T-cell (primary cell): ENCODE measurements at places on chromosomes 1 and 21. TPM values are rescaled to one million over a fixed set of nuclear protein-coding genes. Genes with fewer than 3 reads are reported as not detected.

DNA sequence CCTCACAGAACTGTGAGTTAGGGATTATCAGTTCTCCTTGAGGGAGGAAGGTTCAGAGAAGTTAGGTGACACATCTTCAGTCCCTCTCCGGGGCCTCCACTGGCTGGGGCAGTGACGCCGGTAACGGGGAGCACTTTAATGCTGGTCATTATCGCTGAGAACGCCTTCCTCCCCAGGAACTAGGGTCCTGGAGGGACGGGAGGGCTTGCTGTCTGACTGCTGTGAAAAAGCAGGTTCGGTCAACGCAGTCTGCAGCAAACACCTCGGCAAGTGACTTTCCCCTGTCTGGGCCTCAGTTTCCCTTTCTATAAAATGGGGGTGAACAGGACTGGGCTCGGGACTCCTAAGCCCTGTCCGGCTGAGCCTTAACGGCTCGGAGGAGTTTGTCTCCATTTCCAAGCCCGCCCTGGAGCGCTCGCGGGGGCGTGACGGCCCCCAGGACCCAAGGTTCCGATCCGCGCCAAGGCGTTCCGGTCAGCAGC, 341 bp upstream of the TMEM61 start:
- H3K27me3 ChIP-seq: peaks cover 5% of the 10 kb centered on the region
- no peaks in the 10 kb centered on the region for H3K36me3 ChIP-seq
- H3K4me3 ChIP-seq: no peak overlapping the region
- no peak for DNase-seq

- no peaks in the 10 kb centered on the region for H3K4me1 ChIP-seq
- H3K27me3 ChIP-seq: no peaks in the 10 kb centered on the region
- no peak overlapping the region for H3K27ac ChIP-seq
- no peak overlapping the region for H3K4me3 ChIP-seq
- no peaks in the 10 kb centered on the region for H3K36me3 ChIP-seq
Observed at GRCh38 chr21:15631342-15631741, 98.4 kb upstream of the USP25 start.

GRCh38 chr1:201262963-201263608, 20.2 kb upstream of the PKP1 start:
- no peak overlapping the region for H3K27ac ChIP-seq
- H3K27me3 ChIP-seq: no peaks in the 10 kb centered on the region
- no peak for DNase-seq
- no peaks in the 10 kb centered on the region for H3K36me3 ChIP-seq
- no peak overlapping the region for H3K4me3 ChIP-seq

DNA sequence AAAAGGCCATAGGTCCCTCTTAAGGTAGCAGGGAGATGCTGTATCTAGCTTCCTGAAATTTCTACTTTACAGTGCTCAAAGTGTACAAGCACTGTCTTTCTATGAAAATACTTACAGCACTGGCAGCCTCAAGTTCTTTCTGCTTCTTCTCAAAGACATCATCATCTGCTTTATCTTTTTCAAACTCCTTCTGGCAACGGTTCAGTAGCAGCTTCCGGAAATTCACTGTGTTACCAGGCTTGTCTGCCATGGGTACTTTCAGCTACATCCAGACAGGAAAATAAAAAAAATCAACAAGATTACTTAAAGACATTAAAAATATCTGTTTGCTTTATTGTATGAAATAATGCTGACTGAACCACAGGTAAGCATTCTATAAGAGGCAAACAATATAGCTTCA, 77.9 kb upstream of the HP1BP3 start:
- no peaks in the 10 kb centered on the region for H3K4me1 ChIP-seq
- H3K36me3 ChIP-seq: no peaks in the 10 kb centered on the region
- no peak overlapping the region for H3K27ac ChIP-seq
- DNase-seq: no peak

GRCh38 chr1:11443961-11444658, 34.8 kb upstream of the DISP3 start:
- no peaks in the 10 kb centered on the region for H3K4me1 ChIP-seq
- H3K4me3 ChIP-seq: no peak overlapping the region
- no peaks in the 10 kb centered on the region for H3K36me3 ChIP-seq
- no peak overlapping the region for H3K27ac ChIP-seq

DNA sequence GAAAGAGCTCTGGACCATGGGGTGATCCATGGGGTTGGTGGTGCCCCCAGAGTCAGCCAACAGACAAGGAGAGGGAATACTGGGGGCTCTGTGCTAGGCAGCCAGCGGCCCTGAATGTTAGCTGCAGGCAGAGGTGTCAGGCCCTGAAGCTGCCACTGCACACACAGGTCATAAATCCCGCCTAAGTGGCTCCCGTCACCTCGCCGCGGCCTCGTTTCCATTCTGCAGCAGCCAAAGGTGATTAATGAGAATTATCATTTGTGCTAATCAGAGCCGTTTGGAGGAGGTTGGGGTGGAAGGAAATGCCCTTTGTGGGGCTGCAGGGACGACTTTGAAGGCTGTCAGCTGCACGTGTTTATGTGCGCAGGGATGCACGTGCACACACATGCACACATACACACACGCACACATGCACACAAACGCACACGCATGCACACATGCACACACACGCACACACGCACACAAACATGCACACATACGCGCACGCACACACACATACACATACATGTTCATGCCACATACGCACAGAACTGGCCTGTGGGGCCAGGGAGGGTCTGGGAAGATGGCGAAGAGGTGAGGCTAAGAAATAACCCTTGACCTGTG, 88.8 kb upstream of the ARHGEF16 start:
- peaks cover 36% of the 10 kb centered on the region for H3K27me3 ChIP-seq
- no peak overlapping the region for H3K4me3 ChIP-seq
- H3K27ac ChIP-seq: no peak overlapping the region
- no peaks in the 10 kb centered on the region for H3K4me1 ChIP-seq
- no peak for DNase-seq

DNA sequence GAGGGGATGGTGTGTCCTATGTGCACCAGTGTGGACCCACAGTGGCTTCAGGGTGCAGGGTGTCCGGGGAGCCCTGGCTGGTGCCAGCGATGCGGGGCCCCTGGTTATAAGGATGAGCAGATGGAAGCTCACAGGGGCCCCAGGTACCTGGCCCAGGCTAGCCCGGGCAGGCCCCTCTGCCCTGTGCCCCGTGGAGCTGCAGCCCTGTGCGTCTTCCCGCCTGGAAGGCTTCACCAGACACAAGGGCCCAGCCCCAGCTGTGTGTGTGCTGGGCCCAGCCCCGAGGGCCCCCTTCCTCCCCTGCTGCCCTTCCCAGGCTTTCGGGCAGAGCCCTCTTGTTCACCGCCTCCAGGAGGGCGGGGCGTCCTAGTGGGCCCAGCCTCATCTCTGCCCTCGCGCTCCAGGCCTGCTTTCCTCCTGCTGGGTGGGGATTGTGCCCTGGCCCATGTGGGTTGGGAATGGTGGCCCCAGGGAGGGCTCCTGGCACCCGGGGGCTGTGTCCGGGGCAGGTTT, 15.9 kb downstream of the PFKL start:
- peaks cover 70% of the 10 kb centered on the region for H3K36me3 ChIP-seq
- H3K4me1 ChIP-seq: no peaks in the 10 kb centered on the region
- no peaks in the 10 kb centered on the region for H3K27me3 ChIP-seq
- H3K4me3 ChIP-seq: no peak overlapping the region
- H3K27ac ChIP-seq: no peak overlapping the region
- DNase-seq: no peak

DNA sequence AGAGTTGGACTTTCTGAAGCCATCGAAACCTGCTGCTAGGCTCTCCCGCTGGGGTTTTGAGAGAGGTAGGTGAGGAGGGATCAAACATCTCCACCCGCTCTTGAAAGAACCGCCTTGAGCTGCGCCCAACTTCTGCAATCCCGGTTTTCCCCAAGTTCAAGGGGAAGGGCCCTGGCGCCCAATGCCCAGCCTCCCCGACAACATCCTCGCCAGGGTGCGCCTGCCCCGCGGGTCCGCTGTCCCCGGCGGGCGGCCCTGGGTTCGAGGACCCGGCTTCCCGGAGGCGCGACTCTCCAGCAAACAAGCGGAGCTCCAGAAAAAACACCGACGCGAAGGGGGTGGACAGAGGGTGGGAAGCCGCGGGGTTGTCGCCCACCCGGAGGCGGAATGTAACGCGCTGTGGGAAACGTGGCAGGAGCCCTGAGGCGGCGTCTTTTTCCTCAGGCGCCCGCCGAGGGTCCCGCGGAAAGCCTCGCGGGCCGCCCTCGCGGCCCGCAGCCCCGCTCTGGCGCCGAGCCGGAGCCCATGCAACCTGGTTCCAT, 607 bp downstream of the BTG3 start:
- no peaks in the 10 kb centered on the region for H3K27me3 ChIP-seq
- H3K4me1 ChIP-seq: peaks cover 14% of the 10 kb centered on the region
- H3K27ac ChIP-seq: peak overlapping the region; percentile 83

GRCh38 chr1:159838715-159839114, 12.0 kb downstream of the SLAMF8 start:
- H3K27ac ChIP-seq: no peak overlapping the region

- H3K4me1 ChIP-seq: no peaks in the 10 kb centered on the region
- no peak overlapping the region for H3K4me3 ChIP-seq
- H3K27ac ChIP-seq: no peak overlapping the region
- H3K36me3 ChIP-seq: no peaks in the 10 kb centered on the region
- DNase-seq: no peak
Observed at GRCh38 chr1:15386164-15386749, 23.4 kb upstream of the EFHD2 start.

DNA sequence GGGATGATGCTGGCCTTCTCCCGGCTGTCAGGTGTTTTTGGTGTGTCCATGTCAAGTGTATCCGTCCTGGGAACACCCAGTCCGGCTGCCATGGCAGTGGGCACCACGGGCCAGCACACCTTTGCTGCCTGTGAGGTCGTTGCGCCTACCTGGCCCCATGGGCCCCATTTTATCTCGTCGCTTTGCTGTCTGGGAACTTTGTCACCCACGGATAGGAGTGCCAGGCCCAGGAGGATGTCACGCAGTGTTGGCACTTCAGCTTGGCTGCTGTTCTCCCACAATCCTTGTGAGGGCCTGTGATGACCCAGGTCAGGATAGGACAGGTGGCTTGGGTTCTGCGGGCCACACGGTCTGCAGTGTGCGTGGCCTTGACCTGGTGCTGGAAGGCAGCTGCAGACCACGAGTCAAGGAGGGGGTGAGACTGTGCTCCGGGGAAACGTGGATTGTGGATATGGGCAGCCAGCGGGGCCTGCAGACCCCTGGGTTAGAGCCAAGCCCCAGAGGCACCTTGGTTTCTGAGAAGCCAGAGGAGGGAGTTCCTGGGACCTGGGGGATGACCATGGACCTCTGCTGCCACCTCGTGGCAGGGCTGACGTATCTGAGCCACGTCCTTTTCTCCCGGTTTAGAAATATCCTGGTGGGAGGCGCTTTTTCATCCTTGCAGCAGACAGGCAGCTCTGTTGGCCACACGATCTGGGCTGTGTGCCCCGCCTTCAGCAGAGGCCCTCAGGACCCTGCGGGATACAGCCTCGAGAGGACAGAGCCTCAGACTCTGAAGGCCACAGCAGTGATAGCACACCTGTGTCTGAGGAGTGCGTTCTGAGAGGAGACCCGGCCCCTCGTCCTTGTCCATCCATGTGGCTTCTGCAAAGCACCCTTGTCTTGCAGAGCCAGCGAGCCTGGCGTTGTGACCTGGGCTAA, 161.1 kb upstream of the COL6A1 start:
- peak; percentile 64 for DNase-seq
- H3K4me3 ChIP-seq: no peak overlapping the region
- H3K36me3 ChIP-seq: no peaks in the 10 kb centered on the region

GRCh38 chr1:118485757-118486156, 300.7 kb upstream of the SPAG17 start:
- H3K27ac ChIP-seq: no peak overlapping the region
- no peaks in the 10 kb centered on the region for H3K27me3 ChIP-seq
- DNase-seq: no peak
- H3K4me3 ChIP-seq: no peak overlapping the region
- no peaks in the 10 kb centered on the region for H3K36me3 ChIP-seq

The C1orf94 gene
- not detected for total RNA-seq

The SH2D2A gene
- total RNA-seq: 110 TPM

The MYBPH gene
- total RNA-seq: not detected

The PAPPA2 gene
- total RNA-seq: not detected

The NBPF8 gene
- total RNA-seq: 50.7 TPM

The ALPL gene
- 0.20 TPM for total RNA-seq

The PGLYRP4 gene
- not detected for total RNA-seq
